Ascending aorta (tissue), 2 donors: ENCODE measurements at places on chromosomes 5 and 9.

- no peaks in the 10 kb centered on the region for H3K27me3 ChIP-seq
- H3K36me3 ChIP-seq = no peaks in the 10 kb centered on the region
- no peaks in the 10 kb centered on the region for H3K4me1 ChIP-seq
- H3K4me3 ChIP-seq = no peak overlapping the region
- no peak for DNase-seq
Measured at GRCh38 chr9:21499912-21500311, 17.8 kb upstream of the IFNE start.

GRCh38 chr5:169429044-169429443 is 128.1 kb upstream of the SLIT3 start:
- H3K27ac ChIP-seq = no peak overlapping the region
- no peak overlapping the region for H3K4me3 ChIP-seq
- no peaks in the 10 kb centered on the region for H3K4me1 ChIP-seq
- H3K27me3 ChIP-seq = no peaks in the 10 kb centered on the region

- H3K36me3 ChIP-seq = no peaks in the 10 kb centered on the region
- no peaks in the 10 kb centered on the region for H3K27me3 ChIP-seq
- H3K27ac ChIP-seq = no peak overlapping the region
Measured at GRCh38 chr5:133642153-133642722, 29.9 kb upstream of the FSTL4 start.

DNA sequence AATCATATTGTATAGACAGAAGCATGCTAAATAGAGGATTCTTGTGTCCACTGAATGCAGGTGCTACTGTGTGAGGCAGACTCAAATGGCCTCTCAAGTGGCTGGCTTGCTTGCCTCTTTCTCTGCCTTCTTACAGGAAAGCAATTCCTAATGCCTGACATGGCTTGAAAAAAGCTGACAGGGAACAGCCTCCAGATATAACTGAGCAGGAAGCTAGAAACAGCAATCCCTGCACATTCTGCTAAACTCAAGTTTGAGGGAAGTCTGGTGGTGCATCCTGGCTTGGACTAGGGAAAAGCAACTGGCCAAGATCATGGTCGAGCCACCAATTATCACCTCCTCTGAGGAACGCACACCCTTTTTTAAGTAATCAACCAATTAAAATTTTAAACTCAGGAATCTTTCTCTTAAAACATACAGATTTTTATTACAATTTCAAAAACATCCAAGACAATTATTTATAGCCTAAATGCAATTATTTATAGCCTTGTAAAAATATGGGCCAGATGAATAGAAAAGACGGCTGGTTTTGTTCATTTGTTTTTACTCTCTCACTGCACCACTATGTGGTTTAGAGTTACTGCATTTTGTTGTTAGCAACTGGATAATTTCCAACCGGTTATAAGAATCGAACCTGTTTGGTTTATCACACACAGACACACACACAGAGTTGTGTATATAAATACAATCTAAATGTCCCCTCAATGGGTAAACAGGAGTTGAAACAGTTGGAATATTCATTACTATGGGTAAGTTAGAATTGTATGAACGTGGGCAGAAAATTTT is 290.9 kb upstream of the ANKRD55 start:
- H3K27me3 ChIP-seq = no peaks in the 10 kb centered on the region
- no peak for DNase-seq
- no peaks in the 10 kb centered on the region for H3K36me3 ChIP-seq
- peak overlapping the region; percentile 66 for H3K27ac ChIP-seq

- no peaks in the 10 kb centered on the region for H3K36me3 ChIP-seq
- no peaks in the 10 kb centered on the region for H3K27me3 ChIP-seq
- no peak overlapping the region for H3K27ac ChIP-seq
- no peak overlapping the region for H3K4me3 ChIP-seq
- no peaks in the 10 kb centered on the region for H3K4me1 ChIP-seq
Measured at GRCh38 chr9:91884696-91885687, 65.0 kb downstream of the ROR2 start.

GRCh38 chr5:156147261-156147943 is 179.6 kb upstream of the SGCD start:
- no peak for DNase-seq
- H3K36me3 ChIP-seq = no peaks in the 10 kb centered on the region

- no peak overlapping the region for H3K27ac ChIP-seq
- H3K4me1 ChIP-seq = no peaks in the 10 kb centered on the region
- peak; percentile 28 for DNase-seq
- no peak overlapping the region for H3K4me3 ChIP-seq
- H3K27me3 ChIP-seq = no peaks in the 10 kb centered on the region
Measured at GRCh38 chr5:173627860-173628392, 11.5 kb upstream of the BOD1 start.

DNA sequence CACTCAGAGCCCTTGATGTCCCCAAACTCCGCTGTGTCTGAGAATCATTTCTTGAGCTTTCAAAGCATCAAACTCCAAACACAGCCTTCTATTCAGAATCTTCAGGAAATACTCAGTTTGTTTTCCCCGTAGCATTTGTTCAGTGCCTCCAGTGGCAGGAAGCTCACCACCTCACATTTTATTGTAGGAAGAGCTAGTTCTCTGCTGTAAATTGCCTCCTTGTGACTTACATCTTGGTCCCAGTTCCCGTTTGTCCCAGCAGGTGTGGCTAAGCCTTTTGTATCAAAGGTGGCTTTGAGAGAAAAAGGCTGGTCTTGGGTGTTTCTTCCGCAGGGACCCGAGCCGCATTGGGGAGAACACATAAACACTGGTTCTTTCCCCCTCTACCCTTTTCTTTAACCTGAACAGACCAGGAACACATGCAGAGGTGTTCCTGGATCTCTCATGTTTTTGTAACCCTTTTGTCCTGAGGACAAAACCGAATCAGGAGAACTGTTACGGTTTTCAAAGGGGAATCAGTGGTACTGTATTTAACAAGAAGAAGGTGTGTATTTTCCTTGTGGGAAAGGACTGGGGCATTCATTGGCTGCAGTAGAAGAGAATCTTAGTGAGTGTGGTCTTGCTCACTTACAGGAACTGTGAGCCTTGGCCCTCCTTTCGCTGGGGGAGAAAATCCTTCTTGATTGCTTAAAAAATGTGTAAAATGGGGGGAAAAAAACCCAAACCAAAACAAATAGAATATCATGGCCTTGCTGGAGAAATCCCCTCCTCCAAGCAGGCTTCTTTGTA is 1.9 kb downstream of the OSMR start:
- H3K27ac ChIP-seq = peak overlapping the region; percentile 97
- peaks cover 13% of the 10 kb centered on the region for H3K4me1 ChIP-seq
- no peaks in the 10 kb centered on the region for H3K27me3 ChIP-seq
- H3K4me3 ChIP-seq = peak overlapping the region; percentile 89
- peaks cover 16% of the 10 kb centered on the region for H3K36me3 ChIP-seq
- DNase-seq = no peak

DNA sequence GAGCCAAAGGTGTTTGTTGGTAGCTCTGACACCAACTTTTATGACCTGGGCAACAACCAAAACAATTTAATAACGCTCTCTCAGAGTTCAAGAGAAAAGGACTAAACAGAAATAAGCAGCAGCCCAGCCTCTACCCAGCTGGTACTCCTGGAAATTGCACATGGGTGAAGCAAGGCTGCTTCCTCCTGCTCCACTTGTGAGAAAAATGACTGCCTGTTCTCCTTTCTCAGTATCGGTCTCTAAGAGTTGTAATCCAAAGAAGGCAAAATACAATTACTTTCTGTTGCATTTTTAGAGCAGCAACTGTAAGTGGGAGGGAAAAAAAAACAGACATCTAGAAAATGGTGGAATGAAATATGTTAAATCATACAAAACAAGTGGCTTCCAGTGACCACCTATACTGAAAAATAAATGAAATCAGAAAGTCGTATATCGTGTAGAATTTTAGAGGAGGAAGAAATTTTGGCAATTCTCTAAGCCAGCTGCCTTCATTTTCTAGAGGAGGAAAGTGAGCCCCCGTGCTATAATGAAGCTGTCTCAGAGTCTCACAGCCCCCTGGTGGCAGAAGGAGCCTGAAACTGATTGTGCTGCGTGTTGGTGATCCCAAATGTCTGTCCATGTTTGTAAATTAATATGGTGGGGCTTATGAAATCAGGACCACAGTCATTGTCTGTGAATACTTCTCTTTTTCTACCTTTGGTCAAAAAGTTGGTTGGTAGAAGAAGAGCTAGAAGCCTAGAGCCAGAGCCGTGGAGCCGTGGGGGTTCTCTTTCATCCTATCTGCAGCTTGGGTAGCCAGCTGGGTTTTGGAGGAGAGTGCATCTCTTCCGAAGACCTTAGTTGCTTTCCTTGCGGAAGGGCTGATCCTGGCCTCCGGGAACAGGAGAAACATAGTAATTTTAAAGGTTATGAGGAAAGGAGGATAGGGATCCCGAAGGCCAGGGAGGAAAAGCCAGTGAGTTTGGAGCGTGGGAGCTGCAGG is 139.9 kb downstream of the PIP5K1B start:
- no peaks in the 10 kb centered on the region for H3K36me3 ChIP-seq
- no peaks in the 10 kb centered on the region for H3K4me1 ChIP-seq
- peak; percentile 77 for DNase-seq
- no peak overlapping the region for H3K27ac ChIP-seq

GRCh38 chr5:178667101-178667500 is 40.3 kb upstream of the CLK4 start:
- H3K36me3 ChIP-seq = no peaks in the 10 kb centered on the region
- H3K4me3 ChIP-seq = no peak overlapping the region
- no peak overlapping the region for H3K27ac ChIP-seq
- H3K27me3 ChIP-seq = no peaks in the 10 kb centered on the region
- DNase-seq = no peak

DNA sequence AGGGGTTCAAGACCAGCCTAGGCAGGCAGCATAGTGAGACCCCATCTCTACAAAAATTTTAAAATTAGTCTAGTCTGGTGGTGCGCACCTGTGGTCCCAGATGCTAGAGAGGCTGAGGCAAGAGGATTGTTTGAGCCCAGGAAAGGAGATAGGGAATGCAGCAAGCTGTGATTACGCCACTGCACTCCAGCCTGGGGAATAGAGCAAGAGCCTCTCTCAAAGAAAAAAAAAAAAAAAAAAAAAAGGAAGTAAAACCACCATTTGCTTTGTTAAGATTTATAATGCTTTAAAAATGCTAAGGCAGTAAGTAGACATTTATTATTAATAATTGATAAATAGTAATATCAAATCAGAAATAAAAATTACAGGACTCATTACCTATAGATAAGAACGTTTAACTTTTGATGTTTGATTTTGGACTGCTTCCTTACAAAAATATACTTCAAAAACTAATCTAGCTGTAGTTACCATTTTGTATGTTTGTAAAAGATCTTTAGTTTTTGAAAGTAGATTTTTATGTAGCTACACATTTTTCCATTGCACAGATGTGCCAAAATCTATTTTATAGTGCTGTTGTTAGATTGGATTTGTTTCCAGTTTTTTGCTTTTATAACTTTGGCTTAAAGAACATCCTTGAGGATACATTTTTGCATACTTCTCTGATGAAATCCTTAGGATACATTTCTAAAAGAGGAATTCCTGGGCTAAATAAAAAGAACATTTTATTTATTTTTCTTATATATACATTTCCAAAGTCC is 86.4 kb downstream of the INIP start:
- H3K27ac ChIP-seq = no peak overlapping the region
- H3K36me3 ChIP-seq = no peaks in the 10 kb centered on the region
- no peaks in the 10 kb centered on the region for H3K27me3 ChIP-seq

DNA sequence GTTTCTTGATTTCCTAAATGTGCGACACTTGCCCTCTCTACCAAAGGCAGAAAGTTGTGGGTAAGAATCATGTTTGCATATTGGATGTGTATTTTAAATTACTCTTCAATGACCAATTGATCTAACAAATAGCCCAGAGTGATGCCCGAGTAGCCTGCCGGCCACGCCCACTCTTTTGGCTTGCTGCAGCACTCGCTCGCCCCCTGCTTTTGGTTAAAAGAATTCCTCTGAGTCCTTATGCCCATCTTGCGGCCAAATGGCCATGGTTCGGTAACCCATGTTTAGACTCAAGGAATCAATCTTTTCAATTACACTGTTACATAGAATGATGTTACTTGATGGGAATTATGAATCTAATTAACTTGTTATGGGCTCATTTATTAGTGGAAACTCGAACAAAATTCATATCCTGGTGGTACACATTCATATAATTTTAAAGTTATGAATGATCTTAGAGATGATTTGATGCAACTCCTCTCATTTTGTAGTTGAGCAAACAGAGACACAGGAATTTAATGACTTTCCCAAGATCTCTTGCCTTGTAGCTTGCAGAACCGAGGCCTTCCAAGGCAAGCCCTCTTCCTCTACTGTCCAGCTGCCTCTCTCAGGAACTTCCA is 36.5 kb downstream of the PPIC start:
- no peaks in the 10 kb centered on the region for H3K4me1 ChIP-seq
- no peak for DNase-seq

DNA sequence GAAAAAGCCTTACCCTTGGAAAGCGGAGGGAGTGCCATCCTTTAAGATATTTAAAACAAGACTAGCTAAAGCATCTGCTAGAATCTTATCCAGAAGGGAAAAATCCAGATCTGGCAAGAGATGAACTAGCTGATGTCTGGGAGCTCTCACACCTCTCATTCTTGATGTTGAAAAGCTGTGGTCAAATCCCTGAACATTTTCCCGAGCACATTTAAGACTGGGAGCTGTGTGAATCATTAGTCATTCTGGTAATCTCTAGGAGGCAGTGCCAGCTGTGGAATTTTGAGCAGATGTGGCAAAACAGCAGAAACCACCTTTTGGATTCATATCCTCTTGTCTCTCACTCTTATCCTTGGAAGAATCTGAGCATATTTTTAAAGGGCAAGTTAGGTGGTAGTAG is 218.0 kb downstream of the MAN2A1 start:
- no peak for DNase-seq
- no peak overlapping the region for H3K4me3 ChIP-seq
- no peaks in the 10 kb centered on the region for H3K4me1 ChIP-seq
- no peak overlapping the region for H3K27ac ChIP-seq

DNA sequence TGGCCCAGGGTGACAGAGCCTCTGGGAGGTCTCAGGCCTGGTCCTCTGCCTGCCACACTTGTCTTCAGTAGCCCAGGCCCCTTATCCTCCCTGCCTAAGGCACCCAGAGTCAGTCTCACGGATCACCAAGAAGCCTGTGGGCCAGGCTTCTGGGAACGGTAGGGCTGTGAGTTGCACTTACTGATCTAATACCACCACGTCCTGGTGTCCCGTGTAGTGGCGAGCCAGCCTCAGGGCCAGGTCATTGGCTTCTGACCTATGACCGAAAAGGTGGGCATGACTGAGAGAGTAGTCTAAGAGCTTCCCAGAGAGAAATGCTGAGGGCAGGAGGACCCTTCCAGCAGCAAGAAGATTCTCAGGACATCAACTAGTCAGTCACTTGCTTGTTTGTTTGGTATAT is 7.4 kb downstream of the PHYKPL start:
- no peaks in the 10 kb centered on the region for H3K4me1 ChIP-seq
- H3K27me3 ChIP-seq = no peaks in the 10 kb centered on the region
- H3K4me3 ChIP-seq = no peak overlapping the region
- H3K27ac ChIP-seq = no peak overlapping the region
- H3K36me3 ChIP-seq = peaks cover 50% of the 10 kb centered on the region

DNA sequence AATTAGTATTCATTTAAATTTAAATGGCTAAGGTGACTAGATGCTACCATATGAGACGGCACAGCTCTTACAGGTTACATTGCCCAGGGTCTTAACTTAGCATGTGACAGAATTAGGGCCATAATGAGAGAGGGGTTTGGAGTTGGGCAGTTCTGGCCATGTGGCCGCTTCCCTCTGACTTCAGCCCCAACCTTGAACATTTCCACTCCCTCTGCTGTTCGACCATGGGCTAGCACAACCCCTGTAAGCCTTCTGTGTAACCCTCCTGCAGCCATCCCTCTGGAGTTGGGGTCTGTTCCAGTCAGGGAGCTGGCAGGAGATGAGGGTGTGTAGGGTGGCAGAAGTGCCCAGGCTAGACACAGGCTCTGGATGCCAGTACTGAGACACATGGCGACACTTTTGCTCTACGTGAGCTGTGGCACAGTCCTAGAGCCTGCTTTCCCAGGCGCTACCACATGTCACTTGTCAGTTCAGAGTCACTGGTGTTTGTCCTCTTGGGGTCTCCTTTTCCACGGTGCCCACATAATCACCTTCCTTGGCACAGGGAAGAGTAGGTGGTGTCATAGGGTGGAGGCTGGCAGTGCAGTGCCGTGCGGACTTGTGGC is 128.7 kb upstream of the PITX1 start:
- H3K36me3 ChIP-seq = no peaks in the 10 kb centered on the region
- no peak for DNase-seq
- H3K4me1 ChIP-seq = no peaks in the 10 kb centered on the region
